Activated CD8-positive, alpha-beta memory T cell treated with anti-CD3 and anti-CD28 coated beads for 1 hour (primary cell): ENCODE measurements at places on chromosomes 11 and 22.

- no peak for DNase-seq
Observed at GRCh38 chr11:120326228-120326627, 1.1 kb downstream of the TLCD5 start.

DNA sequence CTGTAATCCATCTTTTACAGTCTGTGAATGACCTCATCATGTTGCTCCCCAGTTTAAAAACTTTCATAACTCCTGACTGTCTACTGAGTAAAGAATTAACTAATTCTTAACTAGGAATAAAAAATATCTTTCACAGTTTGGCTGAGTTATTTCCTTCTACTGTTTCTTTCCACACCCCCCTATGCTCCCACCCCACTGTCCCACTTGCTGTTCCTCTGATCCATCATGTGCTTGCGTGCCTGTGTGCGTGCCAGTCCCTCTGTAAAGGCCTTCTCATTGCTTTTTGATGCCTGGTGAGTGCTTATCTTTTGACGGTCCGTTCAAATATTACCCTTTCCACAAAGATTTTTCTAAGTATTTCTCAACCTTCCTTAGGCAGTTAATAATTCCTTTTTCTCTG is 55.6 kb downstream of the ATG16L2 start:
- no peak for DNase-seq

DNA sequence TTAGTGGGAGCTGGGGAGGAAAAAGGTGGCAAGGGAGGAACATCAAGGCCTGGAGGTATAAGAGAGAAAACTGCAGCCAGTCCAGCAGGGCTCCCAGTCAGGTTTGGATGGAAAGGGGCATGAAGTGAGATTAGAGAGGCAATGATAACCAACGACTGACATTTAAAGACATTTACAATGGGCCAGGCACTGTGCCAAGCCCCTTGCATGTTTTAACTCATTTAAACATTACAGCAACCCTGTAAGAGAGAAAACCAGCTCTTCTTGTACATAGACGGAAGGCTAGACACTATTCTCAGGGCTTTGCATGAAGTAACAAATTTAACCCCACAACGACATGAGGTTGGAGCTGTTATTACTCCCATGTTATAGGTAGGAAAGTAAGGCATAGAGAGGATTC is 32.1 kb upstream of the PAK1 start:
- no peak for DNase-seq

GRCh38 chr11:74090701-74091100 is 80.1 kb downstream of the C2CD3 start:
- DNase-seq: no peak

DNA sequence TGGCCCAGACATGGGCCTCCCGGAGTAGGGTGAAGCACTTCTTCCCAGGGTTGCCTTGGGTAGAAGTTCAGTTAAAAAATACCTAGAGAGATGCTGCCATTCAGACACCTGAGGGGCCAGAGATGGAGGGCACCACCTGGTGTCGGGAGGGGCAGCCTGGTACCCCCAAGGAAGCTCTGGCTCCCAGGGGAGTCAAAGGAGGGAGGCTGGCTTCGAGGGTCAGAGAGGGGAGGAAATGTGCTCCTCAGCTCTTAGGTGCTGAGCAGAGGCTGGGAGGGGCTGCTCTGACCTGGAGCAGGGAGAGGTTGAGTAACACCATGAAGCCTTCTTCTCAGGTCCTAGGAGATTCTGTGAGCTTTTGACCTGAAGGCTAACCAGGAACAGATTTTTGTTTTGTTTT is 1.1 kb downstream of the USP35 start:
- DNase-seq: no peak

DNA sequence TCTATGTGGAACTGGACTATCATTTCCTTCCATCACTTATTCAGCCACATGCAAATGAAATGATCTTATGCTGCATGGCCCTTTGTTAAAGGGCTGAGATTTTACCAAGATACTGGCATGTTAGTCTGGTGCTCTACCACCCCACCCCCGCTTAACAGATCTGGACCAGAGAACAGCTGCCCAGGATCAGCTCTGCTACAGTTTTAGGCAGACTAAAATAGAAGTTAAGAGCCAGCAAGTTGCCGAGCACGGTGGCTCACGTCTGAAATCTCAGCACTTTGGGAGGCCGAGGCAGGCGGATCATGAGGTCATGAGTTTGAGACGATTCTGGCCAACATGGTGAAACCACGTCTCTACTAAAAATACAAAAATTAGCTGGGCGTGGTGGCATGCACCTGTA is 4.6 kb downstream of the DDB1 start:
- no peak for DNase-seq

DNA sequence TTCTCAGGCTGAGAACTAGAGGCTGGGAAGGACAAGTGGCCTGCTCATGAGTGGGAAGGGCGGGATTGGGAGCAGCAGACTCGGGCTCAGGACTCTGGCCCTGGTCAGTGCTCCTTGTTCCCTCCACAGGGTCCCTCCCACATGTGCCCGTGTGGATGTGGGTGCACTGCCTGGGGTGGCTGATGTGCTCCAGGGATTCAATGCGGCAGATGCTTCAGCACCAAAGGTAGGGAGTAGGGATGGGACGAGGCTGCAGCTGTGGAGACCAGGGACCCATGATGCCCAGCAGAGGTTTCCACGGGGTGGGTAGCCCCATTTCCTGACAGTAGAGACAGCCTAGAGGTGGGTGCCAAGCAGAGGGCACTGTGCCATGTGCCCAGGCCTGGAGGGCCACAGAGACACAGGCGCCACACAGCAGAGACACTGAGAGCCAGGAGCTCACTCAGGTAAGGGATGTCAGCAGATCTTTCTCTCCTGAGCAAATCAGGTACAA is 89.5 kb downstream of the GGTLC2 start:
- no peak for DNase-seq

DNA sequence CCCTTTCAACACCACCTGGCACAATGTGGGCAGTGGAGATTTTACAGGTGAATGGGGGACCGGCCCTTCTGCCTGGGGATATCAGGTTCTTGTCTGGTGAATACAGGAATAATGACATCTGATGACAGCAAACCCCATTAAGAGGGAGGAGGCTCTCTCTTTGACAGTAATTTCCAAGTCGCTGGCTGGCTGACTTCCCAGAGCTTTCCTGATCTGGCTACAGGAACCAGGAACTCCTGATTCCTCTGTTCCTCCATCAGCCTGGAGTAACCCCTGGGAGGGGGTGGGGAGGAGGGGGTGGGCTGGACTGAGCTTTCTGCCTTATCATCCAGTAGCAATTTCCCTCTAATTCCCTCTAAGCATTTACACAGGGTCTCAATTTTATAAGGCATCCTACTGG is 3.7 kb upstream of the MIEF1 start:
- DNase-seq: no peak

- no peak for DNase-seq
Observed at GRCh38 chr11:70175236-70175698, 27.8 kb upstream of the FADD start.

- no peak for DNase-seq
Observed at GRCh38 chr11:132314911-132315455, 944.6 kb downstream of the NTM start.

GRCh38 chr22:28441720-28442263 is 237.8 kb downstream of the TTC28 start:
- DNase-seq: no peak

DNA sequence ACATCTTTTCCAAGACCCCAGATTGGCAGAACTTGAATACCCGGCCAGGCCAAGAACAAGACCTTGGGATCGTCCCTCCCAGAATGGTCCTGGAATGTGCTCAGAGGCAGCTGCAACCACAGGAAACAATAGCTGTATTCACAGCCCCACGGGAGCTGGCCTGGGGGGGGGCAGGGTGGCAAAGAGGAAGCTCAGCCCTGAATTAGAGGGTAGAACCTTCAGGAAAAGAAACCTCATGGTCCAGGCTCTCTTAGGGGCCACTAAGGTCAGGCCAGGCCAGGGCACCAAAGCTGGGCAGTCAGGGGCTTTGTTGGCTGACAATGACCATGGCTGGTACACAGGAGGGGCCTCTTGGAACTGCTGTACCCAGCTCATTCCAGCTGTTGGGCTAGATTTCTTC is 17.3 kb downstream of the RPL27A start:
- DNase-seq: no peak

DNA sequence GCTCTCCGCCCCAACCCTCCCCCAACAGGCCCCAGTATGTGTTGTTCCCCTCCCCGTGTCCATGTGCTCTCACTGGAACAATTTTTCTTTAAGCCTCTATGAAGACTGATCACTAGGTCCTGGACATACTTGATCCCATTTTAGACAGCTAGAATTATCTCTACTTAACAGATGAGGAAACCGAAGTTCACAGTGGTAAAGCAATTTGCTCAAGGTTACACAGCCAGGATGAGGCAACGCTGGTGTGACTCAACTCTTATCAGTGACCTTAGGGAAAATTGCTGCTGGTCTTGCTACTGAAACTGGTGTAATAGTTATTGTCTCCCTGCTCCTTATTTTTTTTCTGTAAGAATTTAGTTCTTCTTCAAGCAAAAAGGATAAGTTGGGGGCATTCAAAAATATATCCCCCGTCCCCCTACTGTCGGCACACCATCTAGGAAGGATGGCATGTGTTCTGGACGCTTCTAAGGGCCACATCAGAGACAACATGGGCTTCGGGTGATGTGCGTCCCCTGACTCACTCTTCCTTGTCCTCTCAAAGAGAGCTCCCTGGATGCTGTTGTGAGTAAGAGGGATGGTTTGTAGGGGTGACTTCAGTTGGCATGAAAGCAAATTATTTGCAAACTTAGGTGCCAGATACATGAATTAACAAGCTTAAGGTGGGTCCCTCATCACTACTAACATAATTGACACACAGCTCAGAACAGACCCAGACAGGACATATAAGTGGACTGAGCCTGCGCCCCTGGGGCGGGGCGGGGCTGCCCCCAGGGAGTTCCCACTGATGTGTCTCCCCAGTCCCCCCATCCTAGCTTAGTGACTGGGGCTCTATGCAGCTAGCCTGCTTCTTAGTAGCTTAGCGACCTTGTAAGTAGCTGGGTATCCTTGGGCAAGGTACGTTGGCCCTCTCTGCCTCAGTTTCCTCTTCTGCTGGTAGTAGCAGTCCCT is 23.6 kb upstream of the ALX4 start:
- no peak for DNase-seq

- DNase-seq: peak; percentile 47
Observed at GRCh38 chr22:28019881-28020861, 101.1 kb upstream of the PITPNB start.

- DNase-seq: no peak
Observed at GRCh38 chr11:125441648-125442410, 54.2 kb downstream of the FEZ1 start.

DNA sequence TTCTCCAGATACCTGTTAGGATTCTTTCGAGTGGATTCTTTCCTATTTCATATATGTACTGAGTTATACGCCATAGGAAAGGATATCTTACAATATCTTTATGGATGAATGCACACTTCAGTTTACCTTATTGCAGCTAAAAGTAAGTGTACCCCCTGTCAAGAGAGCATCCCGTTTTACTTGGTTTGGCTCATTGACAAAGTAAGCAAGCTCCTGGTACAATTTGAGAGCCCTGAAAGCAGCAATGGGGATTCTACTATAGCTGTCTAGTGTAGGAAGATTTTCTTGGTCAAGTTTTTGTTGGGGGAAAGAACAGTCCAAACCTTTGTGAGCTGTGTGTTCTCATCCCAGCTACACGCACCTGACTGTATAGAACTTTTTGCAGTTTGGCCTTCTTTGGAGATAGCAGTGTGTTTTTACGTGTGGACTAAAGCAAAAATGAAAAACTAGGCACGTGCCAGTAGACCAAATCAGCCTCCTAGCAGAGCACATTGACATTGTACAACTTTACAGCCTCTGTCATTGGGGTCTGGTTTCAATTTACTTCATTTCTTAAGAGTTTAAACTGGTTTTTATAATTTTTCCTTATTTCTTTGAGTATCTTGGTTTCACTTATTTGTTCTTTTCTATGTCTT is 44.0 kb downstream of the PPP6R3 start:
- DNase-seq: no peak

GRCh38 chr22:49431551-49431950 is 396.1 kb downstream of the BRD1 start:
- no peak for DNase-seq

DNA sequence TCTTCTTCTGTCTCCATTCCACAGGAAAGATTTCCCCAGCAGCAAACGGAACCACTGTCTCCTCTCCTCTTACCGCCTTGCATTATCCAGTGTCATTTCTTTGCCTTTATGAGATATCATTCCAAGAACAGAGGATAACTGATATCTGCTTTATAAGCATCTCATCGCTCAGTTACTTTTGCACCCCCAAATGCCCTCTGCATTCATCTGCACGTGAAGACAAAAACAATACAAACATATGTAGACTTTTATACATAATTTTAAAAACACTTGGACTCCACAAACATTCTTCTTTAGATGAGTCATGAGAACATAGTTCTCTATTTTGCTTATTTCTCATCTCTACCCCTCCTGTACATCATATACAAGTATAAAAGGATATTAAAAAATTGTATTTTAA is 512 bp upstream of the OR51T1 start:
- no peak for DNase-seq

DNA sequence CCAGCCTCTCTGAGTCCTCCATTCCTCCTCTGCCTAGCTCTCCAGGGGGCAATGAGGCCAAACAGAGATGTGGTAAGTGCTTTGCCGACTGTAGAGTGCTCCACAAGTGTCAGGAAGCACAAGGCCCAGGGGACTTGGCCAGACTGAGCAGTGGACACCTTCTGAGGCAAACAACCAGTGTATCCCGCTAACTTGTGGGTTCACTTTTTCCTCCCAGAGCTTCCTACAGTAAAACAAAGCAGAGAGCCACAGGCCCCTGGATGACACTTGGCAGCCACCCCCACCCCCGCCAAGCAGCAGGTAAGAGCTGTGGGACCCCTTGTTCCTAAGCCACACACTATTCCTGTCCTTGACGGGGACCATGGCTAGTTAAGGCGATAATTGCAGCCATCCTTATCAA is 160.9 kb downstream of the CACNA1I start:
- no peak for DNase-seq

DNA sequence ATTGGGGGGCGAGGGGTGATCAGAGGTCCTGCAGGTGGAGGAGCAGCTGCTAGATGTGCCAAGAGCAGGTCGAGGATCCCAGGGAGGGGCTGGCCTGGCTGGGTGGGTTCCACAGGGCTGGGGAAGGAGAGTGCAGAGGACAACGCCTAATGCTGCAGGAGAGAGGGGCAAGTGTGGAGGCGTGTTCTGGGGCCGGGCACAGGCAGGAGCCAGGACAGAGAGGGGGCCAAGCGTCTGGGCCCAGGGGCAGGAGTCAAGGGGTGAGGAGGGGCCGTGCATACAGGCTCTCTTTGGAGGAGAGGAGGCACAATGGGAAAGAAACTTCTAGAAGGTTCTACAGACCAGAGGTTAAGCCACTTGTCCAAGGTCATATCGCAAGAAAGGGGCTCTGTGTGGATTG is 26.7 kb upstream of the FGF19 start:
- DNase-seq: no peak

GRCh38 chr11:116813781-116814471 is 9.2 kb downstream of the APOA4 start:
- DNase-seq: no peak
